T-helper 1 cell treated with Interleukin-12 subunit alpha and Interleukin-12 subunit beta and Interleukin-4 antibody, amounts not matched to agents 30 ng/mL and 1 ng/mL, for 36 hours (primary cell): ENCODE measurements at places on chromosomes 6 and 20. TPM values are rescaled to one million over a fixed set of nuclear protein-coding genes. Genes with fewer than 3 reads are reported as not detected.

Gene CLIC5
- 4.3 and 4.4 TPM in 2 replicates for total RNA-seq

Gene OR12D3
- total RNA-seq = not detected in 2 replicates

Gene IBTK
- total RNA-seq = 34.9 and 37.1 TPM in 2 replicates

Gene SLC12A5
- 0.49 and 0.88 TPM in 2 replicates for total RNA-seq

Gene FERMT1
- total RNA-seq = 0.07 and 0.17 TPM in 2 replicates

Gene ZFAND3
- total RNA-seq = 43.7 and 44.9 TPM in 2 replicates

Gene PRRT1
- total RNA-seq = 0.32 and 0.63 TPM in 2 replicates
